Stimulated activated CD8-positive, alpha-beta memory T cell treated with anti-CD3 and anti-CD28 coated beads, Interleukin-4, amount 100 ng/mL, for 24 hours (primary cell): ENCODE measurements at places on chromosomes 4 and X.

DNA sequence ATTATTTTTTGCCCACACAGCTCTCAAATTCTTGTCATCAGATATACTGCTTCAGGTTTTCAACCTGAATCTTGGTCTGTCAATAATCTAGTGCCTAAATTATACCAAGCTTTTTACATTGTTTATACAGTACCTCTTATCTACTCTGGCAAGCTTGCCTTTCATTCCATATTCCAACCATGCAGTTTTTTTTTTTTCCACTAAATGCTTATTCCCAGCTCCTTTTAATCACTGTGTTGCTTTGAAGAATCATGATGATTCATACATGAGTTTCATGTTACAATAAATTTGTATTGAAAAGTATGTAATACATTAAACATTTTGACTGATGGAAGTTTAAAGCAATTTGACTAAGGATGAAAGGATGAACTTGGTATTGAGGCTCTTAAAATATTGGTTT, 949.0 kb downstream of the CCSER1 start:
- no peak for DNase-seq

GRCh38 chrX:148728901-148729300, 228.5 kb downstream of the AFF2 start:
- DNase-seq, result no peak

DNA sequence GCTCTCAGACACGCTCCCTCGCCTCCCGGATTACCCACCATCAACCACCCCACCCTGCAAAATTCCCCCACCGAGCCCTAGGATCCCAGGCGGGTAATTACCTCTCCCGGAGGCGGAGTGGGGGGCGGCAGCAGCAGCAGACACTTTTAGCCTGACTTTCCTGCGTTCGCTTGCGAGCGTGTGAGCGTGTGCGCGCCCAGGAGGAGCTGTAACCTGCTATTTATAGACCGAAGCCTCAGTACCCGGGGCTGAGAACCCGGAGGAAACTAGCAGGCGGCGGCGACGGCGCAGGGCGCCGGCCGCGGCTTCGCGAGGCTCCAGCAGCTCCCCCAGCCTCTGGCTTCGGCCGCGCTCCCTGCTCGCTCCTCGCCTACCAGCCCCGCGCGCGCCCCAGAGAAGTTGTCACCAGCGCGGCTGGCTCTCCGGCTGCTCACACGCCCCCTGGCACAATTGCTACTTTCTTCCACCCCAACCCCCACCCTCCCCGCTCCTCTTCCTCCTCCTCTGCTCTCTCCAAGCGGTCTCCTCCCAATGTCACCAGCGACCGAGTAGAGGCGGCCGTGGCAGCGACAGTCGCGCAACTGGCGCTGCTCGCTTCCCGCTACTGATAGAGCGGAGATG, at the start of gene INPP4B:
Gene INPP4B (minus strand): TSS at position 194 of the 621 bp plus-strand sequence.
- peak; percentile 15 for DNase-seq

DNA sequence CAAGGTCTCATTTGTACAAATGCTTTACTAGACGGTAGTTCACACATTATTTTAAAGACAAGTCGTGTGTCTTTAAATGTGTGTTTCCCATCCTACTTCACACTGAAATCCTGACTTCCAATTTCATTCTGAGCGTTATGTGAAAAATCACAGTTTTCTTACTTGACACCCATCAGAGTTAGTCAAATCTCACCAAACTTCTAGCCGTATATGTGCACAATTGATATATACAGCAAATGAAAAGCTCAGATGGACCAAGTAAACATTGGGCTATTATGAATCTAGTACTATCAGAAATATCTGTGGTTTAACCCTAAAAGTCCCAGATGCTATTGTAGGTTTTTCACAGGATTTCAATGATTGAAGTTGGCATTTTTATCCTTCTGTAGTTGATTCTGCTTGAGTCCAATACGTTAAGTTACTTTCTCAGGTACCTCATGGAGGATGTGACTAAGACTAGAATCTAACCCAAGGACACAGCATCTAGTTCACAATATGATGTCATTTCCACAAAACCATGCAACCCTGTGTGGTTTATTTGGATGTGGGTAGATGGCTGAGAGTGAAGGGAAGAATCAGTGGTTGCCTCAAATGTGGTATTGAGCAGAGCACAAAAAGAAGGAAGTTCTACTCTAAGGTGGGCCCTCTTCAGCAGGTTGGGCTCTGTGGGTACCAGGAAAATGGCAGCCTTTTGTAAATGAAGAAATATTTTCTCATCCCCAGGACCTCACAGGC, 22.1 kb upstream of the TRIM60 start:
- DNase-seq, result no peak

GRCh38 chrX:112424166-112424565, 255.6 kb downstream of the LHFPL1 start:
- DNase-seq, result no peak

DNA sequence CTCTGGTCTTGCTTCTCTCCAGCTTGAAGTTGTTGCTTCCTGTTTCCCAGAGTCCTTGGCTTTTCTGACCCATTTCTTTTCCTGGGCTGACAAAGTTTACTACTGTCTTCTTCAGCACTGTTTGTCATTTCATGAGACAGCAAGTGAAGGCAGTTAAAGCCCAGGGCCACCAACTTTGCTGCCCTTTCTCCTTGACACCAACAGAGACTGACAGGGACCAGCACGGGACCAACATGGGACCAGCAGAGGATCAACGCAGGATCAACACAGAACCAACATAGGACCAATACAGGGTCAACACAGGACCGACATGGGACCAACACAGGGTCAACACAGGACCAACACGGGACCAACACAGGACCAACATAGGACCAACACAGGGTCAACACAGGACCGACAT, 34.9 kb downstream of the RNF212 start:
- no peak for DNase-seq

GRCh38 chrX:105650986-105651385, 171.4 kb upstream of the NRK start:
- DNase-seq, result no peak

DNA sequence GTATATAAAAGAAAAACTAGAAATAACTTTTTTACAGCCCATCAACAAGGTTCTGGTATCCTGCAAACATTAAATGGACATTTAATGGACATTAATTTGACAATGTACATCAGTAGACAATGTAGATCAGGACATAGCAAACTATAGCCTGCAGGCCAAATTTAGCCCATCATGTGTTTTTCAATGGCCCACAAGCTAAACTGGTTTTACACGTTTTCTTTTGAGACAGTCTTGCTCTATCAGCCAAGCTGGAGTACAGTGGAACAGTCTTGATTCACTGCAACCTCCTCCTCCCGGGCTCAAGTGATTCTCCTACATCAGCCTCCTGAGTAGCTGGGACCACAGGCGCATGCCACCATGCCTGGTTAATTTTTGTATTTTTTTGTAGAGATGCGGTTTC, 7.2 kb downstream of the ZNF630 start:
- no peak for DNase-seq

- DNase-seq, result no peak
Measured at GRCh38 chr4:100651499-100652175, 133.8 kb upstream of the EMCN start.

DNA sequence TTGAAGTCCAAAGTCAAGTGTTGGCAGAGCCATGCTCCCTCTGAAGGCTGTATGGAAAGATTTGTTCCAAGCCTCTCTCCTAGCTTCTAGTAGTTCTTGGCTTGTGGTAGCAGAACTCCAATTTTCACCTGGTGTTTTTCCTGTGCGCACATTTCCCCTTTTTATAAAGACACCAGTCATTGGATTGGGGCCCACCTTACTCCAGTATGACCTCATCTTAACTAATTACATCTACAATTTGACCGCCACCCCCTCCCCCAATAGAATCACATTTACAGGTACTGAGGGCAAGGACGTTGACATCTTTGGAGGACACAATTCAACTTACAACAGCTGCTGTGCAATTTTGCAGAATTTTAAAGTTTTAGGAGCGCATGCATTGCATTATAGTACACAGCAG, 16.8 kb downstream of the RAB39B start:
- no peak for DNase-seq

GRCh38 chrX:108036298-108036973, 8.4 kb upstream of the VSIG1 start:
- no peak for DNase-seq

- DNase-seq, result no peak
Measured at GRCh38 chrX:124910611-124911010, 409.1 kb upstream of the TEX13C start.
